Right ventricle myocardium superior (tissue), 1 donor: ENCODE measurements at places on chromosomes 16 and 17. TPM values are rescaled to one million over a fixed set of nuclear protein-coding genes. Genes with fewer than 3 reads are reported as not detected.

CACNG1 gene
- total RNA-seq: not detected

KRT24 gene
- not detected for total RNA-seq

GNAO1 gene
- total RNA-seq: 25.9 TPM

SPG7 gene
- total RNA-seq: 108 TPM

SLC16A6 gene
- total RNA-seq: 0.16 TPM

KRTAP2-1 gene
- not detected for total RNA-seq

AHSP gene
- total RNA-seq: not detected

KRT33A gene
- not detected for total RNA-seq

HSPB9 gene
- 0.11 TPM for total RNA-seq

TMEM94 gene
- total RNA-seq: 38.0 TPM

EIF4A3 gene
- 32.1 TPM for total RNA-seq

KIF18B gene
- total RNA-seq: 1.8 TPM

CORO1A gene
- 8.4 TPM for total RNA-seq

ACAP1 gene
- 14.9 TPM for total RNA-seq

KRTAP4-5 gene
- not detected for total RNA-seq

- DNase-seq: peak; percentile 5
Measured at GRCh38 chr16:35150805-35151312, 1691.4 kb downstream of the TP53TG3F start.

DNA sequence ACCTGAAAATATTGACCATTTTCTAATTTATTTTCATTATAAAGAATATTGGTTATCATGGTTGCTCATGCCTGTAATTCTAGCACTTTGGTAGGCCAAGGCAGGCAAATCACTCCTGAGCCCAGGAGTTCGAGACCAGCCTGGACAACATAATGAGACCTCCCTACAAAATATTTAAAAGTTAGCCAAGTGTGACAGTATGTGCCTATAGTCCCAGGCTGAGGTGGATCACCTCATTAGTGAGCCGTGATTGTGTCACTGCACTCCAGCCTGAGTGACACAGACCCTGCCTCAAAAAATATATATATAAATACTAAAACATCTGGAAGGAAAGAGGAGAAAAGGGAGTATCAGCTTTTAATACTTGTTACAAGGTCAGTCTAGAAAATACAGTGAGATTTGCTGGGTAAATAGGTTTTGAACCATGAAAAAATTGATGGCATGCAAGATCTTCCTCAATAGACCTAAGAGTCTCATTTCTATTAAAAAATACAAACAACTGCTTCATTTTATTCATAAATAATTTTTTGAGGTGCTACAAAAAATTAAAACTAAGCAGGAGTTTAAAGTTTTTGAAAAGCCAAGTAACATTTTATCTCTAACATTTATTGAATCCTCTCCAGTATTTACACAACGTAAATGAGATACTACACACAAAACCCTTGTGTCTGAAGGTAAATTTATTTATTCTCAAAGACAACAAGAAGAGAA is 47.7 kb downstream of the TUBD1 start:
- no peak for DNase-seq

GRCh38 chr16:62036101-62036801 is at the start of gene CDH8:
TSS of gene CDH8 (minus strand) at chr16:62036438. CDS start at chr16:62021403, 15,035 bp downstream.
- DNase-seq: peak; percentile 30

DNA sequence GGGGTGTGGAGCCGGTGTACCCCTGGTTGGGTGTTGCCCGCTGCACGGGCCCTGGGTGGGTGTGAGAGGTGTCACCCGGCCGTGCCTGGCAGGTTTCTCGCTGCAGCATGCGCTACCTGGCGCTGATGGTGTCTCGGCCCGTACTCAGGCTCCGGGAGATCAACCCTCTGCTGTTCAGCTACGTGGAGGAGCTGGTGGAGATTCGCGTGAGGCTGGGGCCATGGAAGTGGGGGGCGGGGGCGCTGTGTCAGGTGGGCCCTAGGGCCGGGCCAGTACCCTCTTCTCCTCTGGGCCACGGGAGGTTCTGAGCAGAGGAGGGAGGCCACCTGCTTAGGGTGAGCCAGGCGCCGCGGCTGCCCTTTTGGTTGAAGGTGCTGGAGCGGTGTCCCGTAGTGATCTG is 13.4 kb downstream of the DEF8 start:
- DNase-seq: no peak

GRCh38 chr16:67708368-67708771 is 10.7 kb downstream of the GFOD2 start:
- no peak for DNase-seq

DNA sequence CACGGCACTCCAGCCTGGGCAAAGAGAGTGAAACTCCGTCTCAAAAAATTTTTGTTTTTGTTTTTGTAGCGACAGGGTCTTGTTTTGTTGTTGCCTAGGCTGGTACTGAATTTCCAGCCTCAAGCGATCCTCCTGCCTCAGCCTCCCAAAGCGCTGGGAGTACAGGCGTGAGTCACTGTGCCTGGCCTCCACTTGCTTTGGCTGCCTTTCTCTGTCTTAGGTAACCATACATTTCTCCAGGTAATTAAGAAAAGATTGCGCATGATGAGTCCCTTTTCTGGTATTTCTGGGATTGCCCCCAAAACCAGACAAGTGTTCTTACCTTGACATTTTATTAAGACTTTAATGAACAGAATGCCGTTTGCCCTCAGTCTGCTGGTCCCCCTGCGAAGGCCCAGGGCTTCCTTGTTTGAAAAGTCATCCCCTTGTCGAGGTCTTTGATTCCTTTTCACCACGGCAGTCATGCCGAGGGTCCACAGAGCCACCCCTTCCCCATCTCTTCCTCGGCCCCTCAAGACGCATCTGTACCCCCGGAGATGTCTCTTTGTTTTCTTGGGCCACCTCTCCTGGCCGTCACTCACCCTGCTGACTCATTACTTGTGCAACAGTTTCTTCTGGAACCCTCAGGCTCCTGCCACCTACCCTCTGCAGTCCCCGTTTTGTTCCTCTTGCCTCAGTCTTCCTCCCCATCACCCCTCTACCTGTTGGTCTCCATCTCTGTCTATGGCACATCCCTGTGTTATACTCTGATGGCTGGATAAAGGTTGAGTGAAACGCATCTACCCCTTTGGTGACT is 151.0 kb downstream of the SEC14L1 start:
- no peak for DNase-seq

DNA sequence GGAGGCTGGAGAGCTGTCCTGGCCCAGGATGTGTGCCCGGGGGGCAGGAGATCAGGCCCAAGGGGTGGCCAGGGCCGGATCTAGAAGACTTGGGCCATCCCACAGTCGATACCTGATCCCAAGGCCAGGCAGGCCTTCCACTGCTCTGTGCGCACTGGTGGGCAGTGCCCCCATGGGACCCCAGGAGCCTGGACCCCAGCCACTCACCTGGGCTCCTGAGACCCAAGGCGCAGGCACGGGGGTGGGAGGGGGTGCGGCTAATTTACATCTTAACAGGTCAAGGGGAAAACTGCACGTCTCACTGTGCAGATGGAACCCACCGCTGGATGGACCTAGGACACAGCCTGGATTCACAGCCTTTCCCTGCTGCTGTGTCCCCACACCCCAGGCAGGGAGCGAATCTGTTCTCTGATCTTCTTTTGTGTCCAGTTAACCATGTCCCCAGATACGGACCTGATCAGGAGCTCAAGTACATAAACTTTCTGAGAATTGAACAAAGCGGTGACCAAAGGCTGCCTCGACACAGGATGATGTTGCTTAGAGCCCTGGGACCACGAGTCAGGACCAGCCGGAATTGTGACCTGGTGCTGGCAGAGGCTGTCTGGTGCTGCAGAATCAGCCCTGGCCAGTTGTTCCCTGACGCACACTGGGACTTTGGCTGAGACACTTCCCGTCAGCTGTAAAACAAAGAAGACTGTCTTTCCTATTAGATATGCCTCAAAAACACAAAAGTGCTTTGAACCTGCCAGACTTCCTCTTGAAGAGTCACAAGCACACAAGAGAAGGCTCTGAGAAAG is 60.6 kb downstream of the TNFRSF13B start:
- DNase-seq: no peak

- DNase-seq: peak; percentile 84
Measured at GRCh38 chr16:49833085-49833484, 22.8 kb downstream of the ZNF423 start.

GRCh38 chr17:77675411-77675810 is 283.1 kb upstream of the TNRC6C start:
- DNase-seq: no peak

DNA sequence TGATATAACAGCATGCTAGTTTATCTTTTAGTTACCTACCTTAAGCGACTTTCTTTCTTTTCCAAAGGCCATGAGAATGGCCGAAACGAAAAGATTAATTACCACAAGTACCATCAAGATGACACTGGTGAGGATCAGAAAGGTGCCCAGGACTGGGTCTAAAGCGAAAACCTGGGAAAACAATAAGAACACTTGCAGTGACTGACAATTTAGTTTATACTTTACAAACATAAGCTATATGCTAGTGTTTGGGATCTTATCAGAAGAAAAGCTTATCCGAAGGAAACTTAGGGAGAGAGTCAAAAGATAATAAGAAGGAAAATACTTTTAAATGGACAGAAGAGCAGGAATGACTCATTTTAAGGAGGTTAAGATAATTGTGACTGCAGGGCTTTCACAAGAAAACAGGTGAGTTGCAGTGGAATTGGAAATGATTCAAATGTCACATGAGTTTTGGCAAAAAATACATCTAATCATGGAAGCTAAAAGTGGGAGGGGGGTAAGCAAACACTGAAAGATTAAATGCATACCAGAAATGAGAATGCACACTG is 34.8 kb downstream of the IST1 start:
- DNase-seq: no peak

DNA sequence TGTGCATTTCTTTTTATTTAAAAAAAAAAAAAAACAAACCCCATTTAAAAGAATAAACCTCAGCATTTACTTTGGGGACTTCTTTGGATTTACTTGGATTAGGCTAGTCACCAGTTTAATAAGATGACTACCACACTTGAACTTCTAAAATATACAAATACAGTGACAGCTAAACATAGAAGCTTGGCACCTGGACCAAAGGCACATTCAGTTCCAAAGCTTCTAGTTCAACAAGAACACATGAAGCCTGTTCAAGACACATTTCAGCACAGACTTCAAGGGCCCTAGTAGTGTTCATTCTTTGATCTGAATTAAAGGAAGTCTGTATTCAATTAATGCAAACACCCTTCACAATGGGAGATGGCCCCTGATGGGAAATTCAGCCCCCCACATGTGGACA is 11.6 kb upstream of the ROGDI start:
- no peak for DNase-seq

DNA sequence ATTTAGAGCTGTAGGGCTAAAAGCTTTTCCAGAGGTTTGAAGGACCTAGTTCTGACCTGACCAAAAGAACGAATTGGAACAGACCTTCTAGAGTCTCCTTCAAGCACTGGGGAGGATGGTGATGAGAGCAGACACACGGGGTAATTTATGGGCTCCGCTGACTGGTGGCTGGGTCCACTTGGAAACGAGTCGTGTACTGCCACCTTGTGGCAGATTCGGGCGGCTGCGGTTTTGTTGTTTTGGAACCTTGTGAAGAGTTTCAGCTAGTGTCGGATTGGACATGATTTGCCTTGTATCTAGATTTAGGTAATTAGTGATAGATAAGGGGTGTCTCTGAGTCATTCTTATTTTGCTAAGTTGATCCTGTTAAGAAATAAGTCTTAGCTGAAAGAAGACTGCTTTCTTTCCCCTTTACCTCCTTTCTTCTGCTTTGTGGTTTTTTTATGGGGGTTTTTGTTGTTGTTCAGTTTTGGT is 98.9 kb downstream of the AATF start:
- DNase-seq: peak; percentile 84

- DNase-seq: no peak
Measured at GRCh38 chr17:36627101-36627500, 25.7 kb downstream of the MRM1 start.

DNA sequence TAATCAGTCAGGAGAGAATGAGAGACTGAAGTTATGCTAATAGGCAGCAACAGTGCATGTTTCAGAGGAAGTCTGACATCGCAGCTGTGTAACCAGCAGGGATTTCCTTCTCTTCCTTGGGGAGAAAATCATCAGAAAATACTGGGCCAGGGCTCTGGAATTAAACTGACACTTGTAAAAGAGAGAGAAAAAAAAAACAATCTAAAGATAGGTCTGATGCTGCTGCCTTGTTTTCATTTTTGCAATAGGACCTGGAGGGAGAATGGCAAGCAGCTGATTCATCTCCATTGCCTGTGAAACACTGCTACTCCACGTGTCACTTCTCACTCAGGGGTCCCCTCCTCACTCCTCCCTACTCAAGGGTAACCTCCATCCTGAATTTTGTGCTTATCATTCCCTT is 17.7 kb upstream of the CORO6 start:
- no peak for DNase-seq

- DNase-seq: no peak
Measured at GRCh38 chr16:16915771-16916170, 536.8 kb downstream of the NPIPA7 start.

DNA sequence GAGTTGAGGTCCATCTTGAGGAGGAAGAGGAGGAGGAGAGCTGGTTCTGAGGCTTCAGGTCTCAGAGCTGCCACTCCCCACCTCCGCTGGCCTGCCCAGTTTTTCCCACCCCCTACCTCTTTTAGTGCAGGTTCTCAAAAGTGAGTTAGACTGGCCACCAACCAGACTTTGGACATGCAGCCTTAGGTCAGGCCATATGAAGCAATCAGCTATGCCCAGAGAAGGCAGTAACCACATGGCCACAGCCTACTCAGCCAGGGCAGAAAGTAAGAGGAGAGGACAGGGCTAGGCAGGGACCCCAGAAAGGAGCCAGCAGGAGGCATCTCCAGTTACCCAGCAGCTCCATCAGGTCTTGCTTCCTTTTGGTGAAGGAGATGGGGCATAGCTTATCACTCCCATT is 9.0 kb downstream of the MYO15A start:
- DNase-seq: no peak

DNA sequence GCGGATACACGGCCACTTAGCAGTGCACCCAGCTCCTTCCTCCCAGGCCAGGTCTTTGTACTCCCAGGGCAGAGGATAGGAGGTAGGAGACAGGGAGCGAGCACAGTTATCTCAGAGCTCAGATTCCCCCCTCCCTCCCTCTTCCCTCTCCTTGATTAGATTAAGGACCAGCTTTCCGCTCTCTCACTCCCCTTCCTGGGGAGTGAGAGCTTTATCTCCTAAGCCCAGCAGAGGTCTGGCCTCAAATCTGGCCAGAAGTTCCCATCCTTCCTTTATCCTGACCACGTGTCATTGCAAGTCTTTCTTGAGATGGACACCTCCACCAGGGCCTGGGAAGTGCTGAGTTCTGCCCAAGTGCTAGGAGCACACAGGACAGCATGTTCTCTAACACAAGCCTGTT is 5.1 kb downstream of the ARL4D start:
- DNase-seq: no peak

DNA sequence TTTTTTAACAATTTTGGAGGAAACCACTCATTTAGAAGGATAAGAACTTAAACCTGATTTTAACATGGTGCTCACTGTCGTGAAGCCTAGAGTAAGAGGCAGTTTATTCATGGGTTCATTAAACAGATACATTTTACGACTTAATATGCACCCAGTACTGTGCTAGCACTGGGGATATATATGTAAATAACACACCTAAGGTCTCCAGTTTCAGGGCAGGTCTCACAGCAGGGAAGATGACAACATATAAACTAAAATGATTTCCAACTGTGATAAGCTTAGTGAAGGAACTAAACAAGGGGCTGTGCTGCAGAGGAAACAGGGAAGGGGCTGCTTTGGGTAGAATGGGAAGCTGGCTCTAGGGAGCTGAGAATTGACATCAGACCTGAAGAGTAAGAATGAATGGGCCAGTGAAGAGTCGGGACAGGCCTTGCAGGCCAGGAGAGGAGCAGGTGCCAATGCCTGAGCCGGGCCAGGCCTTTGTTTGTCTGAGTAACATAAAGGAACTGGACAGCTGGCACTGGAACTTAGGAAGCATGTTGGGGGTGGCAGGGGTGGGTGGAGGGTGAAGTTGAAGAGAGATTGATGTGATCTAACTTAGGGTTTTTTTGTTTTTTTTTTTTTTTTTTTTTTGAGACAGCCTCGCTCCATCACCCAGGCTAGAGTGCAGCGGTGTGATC is 12.1 kb downstream of the NT5M start:
- peak; percentile 12 for DNase-seq
